AG04449 (cell line): ENCODE measurements at places on chromosomes 3 and 15.
A peak's percentile ranks its signal among the peaks of the same experiment; 100 is the strongest.

- DNase-seq, result no peak
Observed at GRCh38 chr3:11373235-11373634, 101.0 kb downstream of the ATG7 start.

GRCh38 chr15:85890620-85890980, 95.9 kb upstream of the KLHL25 start:
- no peak for DNase-seq

DNA sequence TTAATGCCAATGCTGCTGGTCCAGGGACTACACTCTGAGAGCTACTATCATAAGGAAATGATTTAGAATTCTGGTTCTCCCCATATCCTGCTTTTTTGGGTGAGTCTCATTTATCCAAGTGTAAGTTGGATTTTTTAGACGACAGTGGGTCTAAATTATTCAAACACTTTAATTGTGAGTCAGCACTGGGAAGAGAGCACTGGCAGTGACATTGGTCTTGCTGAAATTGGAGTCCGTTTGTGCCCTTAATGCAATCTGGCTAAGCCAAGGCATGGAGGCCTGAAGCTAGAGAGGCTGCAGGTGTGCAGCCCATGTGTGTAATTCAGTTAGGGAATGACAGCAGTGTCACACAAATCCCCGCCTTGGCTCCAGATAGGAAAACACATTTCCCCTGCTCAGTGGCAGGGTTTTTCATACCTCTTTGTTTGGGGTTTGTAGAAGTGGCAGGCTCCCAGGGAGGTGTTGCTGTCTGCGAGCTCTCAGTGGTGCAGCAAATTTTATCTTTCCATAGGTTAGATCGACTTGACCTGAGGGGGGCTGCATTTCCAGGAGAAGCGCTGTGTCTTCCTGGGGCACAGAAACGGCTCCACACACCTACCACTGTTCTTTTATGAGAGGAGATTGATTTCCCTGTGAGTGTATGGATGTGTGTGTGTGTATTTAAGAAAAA, 197.7 kb downstream of the CD47 start:
- DNase-seq, result no peak

DNA sequence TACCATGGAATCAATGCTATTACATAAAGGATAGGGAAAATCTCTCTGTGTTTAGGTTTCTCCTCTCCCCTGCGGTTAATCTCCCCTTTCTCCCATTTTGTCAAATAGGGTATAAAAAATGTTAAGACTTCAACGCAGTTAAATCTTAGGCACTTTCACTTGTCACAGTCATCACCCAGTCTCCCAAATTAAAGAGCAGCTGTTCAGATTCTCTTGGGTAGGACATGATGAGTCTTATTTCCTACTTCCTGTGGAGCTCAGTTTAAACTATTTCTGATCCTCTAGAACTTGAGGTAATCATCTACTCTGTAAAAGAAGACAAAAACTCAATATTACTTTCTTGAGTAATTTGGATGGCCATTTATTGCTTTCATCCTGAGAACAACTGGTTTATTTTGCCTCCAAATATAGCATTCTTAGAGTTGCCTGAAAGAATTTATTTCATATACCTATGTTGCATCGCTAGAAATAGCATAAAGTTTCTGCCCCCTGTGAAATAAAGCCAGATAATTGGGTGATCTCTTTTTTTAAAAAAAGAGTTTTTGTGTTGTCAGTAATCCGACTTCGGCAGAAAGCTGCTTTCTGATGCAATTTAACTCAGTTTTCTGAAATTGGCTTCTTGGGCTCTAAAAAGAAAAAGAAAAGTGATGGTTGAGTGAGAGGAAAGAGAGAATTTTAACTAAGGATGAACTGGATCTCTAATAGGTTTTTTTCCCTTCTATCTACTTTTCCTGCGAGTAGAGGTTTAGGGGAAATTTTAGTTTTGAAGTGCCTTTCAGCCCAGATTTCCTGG, 20.7 kb downstream of the RAP2B start:
- no peak for DNase-seq

DNA sequence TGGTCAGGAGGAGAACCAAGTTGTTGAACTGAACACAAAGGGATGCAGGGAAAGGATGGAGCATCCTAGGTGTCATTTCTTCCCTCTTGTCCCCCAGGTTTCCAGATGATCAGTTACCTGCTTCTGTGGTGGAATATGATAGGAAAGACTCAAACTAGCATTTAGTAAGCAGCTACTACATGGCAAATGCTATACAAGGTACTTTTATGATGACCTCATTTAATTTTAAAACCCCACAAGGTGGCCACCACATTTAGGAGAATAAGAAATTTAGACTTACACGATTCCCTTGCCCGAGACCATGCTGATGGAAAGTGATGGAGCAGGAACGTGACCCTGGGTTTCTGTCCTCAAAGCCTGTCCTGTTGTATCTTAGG, 40.9 kb downstream of the CCR4 start:
- DNase-seq, result no peak

GRCh38 chr3:180804916-180805315, 107.6 kb upstream of the FXR1 start:
- peak; percentile 16 for DNase-seq

DNA sequence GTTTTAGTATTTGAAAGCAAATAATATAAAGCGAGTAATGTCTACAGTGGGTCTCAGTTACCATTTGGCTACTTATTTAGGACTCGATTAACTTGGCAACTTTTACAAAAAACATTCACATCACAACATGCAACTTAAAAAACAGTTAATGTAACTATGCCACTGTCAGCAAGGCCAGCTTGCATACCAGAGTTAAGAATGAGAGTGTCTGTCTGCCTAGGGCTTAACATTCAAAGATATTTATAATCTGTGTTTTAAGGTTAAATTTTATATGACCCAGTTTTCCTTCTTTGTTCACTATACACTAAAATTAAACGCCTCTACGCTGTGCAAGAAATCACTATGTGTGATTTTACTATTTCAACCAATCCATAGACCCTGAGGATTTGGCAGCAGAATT, 5.2 kb upstream of the CDAN1 start:
- DNase-seq, result no peak

GRCh38 chr3:9111417-9111816, 138.0 kb downstream of the SRGAP3 start:
- DNase-seq, result no peak

DNA sequence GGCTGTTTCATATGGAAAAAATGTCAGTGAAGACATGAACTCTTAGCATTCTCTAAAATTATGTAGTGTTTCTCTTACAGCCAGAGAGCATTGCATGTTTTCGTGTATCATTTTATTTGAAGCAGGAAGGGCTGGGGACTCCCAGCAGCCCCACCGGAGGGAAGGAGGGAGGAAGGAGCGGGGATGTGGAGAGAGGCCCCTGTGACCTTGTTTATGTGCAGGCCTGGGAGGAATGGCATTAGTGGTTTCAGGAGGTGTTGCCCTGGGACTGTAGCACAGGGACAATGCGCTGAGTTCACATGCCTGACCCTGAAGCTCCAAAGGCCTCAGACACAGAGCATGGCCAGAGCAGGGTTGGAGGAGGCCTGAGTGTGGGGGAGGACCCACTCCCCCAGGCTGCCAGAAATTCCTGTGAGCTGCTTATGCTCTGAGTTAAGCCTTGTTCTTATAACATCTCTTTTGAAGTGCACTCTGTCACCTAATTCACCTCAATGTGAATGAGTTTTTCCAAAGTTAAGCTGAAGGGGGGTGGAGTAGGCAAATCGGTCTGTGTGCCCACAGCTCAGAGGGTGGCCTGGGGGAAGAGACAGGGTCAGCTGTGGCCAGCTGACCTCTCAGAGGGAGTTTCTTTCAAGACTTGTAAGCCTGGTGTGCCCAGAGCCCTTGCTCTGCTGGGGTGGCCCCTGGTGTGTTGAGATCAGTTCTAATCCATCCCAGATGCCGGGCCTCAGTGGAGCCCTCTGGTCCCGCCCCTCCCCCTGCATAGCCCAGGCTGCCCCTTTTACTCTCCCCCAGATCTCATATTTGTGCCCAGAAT, 3.9 kb upstream of the RNU6-1 start:
- DNase-seq, result no peak

DNA sequence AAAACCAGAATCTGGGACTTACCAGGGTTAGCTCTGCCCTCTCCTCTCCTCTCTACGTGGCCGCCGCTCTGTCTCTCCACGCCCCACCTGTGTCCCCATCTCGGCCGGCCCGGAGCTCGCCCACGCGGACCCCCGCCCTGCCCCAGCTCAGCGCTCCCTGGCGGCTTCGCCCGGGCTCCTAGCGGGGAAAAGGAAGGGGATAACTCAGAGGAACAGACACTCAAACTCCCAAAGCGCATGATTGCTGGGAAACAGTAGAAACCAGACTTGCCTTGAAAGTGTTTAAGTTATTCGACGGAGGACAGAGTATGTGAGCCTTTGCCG, 5.4 kb downstream of the ISL2 start:
- DNase-seq, result no peak

DNA sequence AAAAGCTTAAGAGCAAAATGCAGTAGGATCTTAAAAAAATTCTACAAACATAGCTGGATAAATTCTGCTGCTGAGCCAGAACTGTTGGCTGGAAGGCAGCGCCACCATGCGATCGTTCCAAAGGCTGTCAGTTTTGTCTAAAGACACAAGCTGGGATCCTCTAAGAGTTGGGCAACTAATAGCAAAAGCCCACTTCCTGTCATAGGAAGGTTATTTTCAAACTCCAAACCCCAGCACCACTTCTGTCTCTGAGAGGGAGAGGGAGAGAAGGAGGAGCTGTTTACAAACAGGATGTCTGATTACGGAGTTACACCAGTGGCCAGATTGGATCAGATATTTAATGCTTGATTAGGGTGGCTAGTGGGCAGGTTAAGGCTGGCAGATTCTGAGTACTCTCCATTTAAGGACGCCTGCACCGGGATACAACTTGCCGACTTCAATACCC, 44.0 kb downstream of the EIF4E3 start:
- DNase-seq, result peak; percentile 17

- peak; percentile 19 for DNase-seq
Observed at GRCh38 chr3:58962040-58962651, 87.7 kb downstream of the CFAP20DC start.

DNA sequence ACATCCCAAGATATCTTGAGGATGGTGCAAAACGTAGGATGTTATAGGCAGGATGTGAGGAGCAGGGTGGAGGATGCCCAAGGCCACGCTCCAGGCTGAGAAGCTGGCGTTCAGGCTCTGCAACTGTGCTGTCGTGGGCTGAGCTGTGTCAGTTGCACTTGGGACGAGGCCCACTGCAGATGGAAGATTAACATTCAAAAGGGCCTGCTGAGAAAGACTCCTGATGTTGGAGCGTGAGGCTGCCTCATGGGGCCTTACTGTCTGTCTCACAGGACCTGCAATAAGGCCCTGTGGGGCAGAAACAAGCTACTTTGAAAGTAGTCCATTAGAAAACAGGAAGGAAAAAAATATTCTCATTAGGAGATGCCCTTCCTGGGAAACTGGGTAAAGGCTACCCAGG, 60.6 kb upstream of the SEC61A1 start:
- DNase-seq, result no peak

- DNase-seq, result no peak
Observed at GRCh38 chr3:134650431-134651346, at the start of gene KY. KY (minus strand) TSS chr3:134651022; CDS start chr3:134650960, 62 bp downstream.

- no peak for DNase-seq
Observed at GRCh38 chr3:48338635-48339034, 5.2 kb upstream of the SPINK8 start.

GRCh38 chr15:63514531-63514943, 10.1 kb downstream of the USP3 start:
- no peak for DNase-seq

- DNase-seq, result no peak
Observed at GRCh38 chr3:168453623-168454022, 357.9 kb upstream of the GOLIM4 start.

- no peak for DNase-seq
Observed at GRCh38 chr3:59751606-59752005, 701.8 kb upstream of the CFAP20DC start.

DNA sequence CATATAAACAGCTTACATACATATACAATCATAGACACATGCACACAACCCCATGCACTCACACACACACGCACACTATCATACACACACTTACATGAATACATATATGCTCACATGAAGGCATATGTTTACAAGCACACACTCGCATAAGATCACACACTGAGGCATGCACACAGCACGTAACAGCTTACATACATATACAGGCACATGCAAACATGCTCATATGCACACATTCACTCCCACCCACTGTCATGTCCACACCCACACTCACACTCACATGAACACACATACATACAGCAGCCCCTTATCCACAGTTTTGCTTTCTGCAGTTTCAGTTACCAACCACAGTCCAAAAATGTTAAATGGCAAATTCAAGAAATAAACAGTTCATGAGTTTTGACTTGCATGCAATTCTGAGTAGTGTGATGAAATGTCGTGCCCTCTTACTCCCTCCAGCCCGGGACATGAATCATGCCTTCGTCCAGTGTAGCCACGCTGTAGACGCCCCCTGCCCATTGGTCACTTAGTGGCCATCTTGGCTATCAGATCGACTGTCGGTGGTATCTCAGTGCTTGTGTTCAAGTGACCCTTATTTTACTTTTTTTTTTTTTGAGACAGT, 27.8 kb downstream of the MEGF11 start:
- no peak for DNase-seq
